ENCODE measurements at places on chromosomes 13 and 19.

- peak; percentile 100 for DNase-seq
Observed at GRCh38 chr19:3762501-3763459, at the start of gene MRPL54. MRPL54 (plus strand) TSS chr19:3762682; CDS start chr19:3762701, 19 bp downstream.

DNA sequence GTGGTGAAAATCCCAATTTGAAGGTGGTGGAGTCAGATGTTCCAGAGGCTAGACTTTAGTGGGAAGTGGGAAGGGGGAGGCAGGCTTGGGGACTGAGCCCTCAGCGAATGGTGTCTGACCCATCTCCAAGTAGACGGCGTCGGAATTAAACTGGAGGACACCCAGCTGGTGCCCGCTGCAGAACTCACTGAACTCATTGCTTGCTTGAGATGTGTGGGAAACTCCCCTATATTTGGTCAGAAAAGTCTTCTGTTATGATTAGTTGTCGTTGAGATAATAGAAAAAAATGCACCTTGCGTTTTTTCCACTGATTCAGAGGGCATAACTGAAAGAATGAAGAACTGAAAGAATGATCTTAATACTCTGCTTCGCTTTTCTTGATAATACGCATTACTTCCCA, 871 bp upstream of the ZNF583 start:
- DNase-seq: no peak

DNA sequence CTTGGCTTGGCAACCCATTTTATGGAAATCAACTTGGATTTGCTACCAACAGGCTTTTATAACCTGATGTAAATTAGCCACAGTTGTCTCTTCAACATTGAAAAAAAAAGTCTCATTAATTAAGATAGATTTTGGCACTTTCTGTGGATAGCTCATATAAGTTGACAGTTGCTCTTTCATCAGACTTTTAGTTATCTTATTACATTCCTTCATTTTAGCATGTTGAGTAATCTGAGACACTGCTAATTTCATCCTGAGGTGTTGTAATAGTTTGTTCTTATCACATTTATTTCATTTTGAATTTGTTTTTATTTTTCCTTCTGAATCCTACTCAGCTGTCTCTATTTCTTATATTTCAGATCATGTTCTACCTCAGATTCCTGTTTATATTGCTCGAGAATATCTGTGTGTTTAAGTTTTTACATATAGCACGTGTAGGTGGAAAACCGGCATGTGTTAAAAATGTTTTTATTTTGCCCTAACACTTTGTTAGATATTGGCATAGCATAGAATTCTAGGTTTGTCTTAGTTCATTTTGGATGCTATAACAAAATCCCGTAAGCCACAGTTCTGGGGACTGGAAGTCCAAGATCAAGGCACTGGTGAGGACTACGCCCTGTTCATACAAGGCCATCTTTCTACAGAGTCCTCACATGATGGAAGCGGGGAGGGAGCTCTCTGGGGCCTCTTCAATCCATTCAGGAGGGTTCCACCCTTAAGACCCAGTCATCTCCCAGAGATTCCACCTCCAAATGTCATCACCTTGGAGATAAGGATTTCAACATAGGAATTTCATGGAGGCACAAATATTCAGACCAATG, 239.4 kb downstream of the COL4A1 start:
- DNase-seq: no peak

GRCh38 chr13:66952507-66952906, 277.6 kb downstream of the PCDH9 start:
- DNase-seq: no peak

DNA sequence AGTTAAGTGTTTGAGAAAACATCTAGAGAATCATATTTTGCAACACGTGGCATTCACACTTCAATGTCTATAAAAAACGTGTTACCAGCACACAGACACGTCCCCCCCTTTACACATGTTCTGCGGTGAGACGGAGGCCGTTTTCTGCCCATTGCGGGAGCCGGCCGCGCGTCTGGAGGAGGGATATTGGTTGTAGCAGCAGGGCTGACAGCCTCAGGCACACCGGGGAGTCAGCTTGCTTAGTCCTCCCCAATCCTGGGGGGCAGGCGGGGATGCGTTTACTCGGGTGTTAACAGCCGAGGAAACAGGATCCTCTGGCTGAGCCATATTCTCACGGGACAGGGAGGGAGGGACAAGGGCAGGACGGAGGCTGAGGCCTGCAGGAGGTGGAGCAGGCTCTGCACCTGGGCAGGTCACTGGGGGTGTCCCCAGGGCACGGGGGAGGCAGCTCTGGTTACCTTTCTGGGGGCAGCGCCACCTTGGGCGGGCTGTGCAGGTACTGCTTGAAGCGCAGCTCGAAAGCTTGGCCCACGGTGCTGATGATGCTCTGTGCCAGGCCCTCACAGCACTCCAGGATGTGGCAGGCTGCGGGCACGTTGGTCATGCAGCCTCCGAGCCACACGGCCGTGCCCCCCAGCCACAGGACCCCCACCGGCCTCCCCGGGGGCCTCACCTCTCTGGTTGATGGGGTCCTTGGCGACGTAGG, 25.0 kb downstream of the SHC2 start:
- DNase-seq: no peak

GRCh38 chr19:41175801-41176777, 16.9 kb upstream of the CYP2S1 start:
- peak; percentile 84 for DNase-seq

Measured in CD4-positive, alpha-beta T cell treated with Interleukin-6 for 4 hours (primary cell).